Stimulated activated CD8-positive, alpha-beta memory T cell treated with anti-CD3 and anti-CD28 coated beads, Interleukin-15, amount 100 ng/mL, for 4 hours (primary cell): ENCODE measurements at places on chromosomes 1 and 21.

GRCh38 chr1:17586172-17586964 is 46.9 kb downstream of the ARHGEF10L start:
- DNase-seq, result no peak

DNA sequence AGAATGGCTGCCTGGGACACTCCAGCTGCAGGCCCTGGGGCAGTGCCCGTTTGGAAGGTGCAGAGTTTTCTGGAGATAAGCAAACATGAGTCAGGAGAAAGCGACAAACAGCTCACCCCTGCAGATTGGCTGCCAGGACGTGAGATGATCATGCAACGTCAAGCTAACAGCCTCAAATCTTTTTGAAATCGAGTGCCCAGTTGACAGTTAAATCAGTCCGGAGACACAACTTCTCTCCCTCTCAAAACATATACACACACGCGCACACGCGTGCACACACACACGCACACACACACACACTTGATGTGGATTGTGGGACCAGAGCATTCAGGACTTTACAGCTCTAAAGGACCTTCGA is 49.4 kb downstream of the TENT5C start:
- no peak for DNase-seq

GRCh38 chr1:94590203-94591137 is 48.9 kb upstream of the F3 start:
- no peak for DNase-seq

DNA sequence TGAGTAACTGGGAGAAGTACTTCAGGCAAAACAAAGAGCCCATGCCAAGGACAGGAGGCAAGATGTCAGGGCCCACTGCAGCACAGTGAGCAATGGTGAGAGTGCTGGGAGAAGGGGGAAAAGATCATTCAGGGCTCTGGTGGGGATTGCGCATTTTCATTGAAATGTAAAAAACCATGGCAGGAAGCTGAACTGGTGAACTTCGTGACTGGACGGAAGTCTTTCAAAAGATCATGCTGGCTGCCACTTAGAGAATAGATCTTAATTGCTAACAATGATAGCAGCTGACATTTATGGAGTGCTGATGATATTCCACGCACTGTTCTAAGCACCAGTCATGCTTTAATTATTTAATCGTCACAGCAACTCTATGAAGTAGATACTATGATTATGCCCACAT is 107.0 kb downstream of the TGFBR3 start:
- no peak for DNase-seq

GRCh38 chr1:57843760-57844159 is 419.9 kb upstream of the DAB1 start:
- no peak for DNase-seq

DNA sequence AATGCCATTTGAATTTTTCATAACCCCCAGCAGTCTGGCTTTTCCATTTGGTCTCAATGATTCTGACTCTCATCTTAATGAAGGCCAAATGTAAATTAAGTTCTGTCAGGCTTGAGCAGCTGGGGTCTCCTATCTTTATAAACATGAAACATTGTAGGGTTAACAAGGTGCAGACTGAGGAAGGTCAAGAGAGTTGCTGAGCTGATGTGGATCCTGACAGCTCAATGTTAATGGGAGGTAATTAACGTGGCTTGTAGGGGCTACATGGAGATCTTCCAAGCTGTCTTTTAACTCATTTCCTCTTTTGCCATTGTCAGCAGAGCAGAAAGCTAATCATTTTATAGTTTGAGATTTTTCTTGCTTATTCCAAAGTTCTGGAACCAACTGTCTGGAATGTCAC is 55.2 kb downstream of the FGGY start:
- DNase-seq, result no peak

- no peak for DNase-seq
Observed at GRCh38 chr1:161972828-161973227, 50.8 kb downstream of the OLFML2B start.

- DNase-seq, result no peak
Observed at GRCh38 chr1:161190962-161191521, 7.8 kb downstream of the ADAMTS4 start.

GRCh38 chr1:67980028-67980427 is 70.4 kb downstream of the DIRAS3 start:
- no peak for DNase-seq

GRCh38 chr1:154972517-154973343 is 1.8 kb upstream of the CKS1B start:
- no peak for DNase-seq

DNA sequence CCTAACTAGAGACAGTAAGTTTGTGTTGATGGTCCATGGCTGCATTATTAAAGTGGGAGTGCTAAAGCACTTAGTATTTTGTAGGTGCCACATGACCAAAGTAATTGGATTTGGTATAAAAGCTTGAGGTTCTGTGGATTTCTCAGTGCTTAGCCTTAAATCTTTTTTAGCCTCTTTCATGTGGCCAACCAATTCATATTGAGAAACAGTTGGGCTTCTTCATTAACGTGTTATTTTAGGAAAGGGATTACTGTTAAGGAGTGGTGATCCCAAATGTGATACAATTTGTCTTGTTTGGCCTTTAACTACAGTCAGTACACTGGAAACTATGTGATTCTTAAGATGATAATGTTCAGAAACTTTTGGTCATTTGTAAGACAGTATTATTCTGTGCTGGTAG is 25.5 kb downstream of the MAN1A2 start:
- DNase-seq, result no peak

DNA sequence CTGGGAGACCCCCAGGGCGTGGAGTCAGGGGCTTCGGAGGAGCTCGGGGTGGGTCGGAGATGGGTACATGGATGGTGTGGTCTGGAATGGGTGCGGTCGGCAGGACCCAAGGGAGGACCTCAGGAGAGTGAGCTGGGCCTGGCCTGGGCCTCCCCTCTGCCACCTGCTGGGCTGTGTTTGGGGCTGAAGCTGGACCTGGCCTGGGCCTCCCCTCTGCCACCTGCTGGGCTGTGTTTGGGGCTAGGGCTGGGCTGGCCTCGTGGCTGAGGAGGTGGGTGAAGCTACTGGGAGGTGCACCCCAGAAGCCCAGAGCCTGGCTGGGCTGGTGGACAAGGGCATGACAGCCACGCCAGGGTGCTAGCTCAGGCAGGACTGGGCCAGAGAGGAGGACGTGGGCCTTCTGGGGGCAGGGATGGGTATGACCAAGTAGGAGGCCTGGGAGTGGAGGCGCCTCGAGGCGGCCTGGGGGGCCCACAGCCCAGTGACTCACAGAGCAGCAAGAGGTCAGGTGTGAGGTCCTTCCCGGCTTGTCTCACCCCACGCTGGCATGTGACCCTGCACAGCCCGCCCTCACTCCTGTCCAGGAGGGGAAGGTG is 14.5 kb downstream of the SAMD11 start:
- DNase-seq, result no peak

DNA sequence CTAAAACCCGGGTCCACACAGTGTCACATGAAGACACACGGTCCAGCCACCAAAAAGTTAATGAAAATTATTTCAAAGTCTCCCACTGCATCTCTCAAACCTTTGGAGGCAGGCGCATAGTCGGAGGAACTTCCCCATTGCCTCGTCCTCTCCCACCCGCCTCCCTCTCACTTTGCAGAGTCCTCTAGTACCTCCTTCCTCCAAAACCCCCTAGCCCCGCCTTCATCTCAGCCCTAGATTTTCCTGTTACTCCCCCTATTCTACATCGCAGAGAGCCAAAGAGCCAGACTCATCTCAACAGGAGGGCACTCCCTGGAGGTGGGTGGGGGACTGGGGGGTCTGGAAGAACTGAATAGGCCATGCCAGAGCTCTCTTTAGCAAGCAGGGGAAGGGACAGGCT is 79.3 kb downstream of the DISP3 start:
- no peak for DNase-seq

DNA sequence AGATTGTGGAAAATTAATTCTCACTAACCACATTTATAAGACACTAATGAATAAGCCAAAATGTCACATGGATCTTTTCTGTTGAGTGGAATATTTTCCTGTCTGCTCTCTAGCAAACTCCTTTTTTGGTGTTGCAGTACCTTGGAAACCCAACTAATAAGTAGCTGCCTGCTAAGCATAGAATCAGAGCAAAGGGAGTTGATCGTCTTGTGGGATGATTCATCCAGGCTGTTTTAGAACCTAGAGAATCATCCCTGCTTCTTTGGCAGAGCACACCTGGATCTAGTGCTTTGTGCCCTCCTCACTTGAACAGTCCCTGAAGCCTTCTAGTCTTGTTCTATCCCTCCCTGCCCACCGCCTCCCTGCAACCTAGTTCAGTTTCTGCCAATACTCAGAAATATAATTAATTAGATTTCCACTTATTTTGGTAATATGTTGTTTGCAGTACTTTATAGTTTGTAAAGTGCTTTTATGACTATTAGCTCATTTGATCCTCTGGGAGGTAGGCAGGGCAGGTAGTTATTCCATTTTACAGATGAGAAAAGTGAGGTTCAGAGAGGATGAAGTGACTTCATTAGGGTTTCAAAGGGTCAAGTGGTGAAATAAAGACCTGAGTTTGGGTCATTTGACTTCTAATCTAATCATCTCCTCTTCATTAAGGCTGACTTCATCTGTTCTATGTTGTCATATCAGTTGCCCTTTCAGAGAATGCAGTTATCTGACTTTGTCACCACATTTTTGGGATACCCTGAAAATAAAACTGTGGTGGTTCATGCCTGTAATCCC is 2.5 kb downstream of the AGO4 start:
- DNase-seq, result no peak

GRCh38 chr1:89999628-90000027 is 4.7 kb downstream of the ZNF326 start:
- DNase-seq, result no peak

GRCh38 chr1:79667848-79668696 is 661.5 kb upstream of the ADGRL4 start:
- no peak for DNase-seq

DNA sequence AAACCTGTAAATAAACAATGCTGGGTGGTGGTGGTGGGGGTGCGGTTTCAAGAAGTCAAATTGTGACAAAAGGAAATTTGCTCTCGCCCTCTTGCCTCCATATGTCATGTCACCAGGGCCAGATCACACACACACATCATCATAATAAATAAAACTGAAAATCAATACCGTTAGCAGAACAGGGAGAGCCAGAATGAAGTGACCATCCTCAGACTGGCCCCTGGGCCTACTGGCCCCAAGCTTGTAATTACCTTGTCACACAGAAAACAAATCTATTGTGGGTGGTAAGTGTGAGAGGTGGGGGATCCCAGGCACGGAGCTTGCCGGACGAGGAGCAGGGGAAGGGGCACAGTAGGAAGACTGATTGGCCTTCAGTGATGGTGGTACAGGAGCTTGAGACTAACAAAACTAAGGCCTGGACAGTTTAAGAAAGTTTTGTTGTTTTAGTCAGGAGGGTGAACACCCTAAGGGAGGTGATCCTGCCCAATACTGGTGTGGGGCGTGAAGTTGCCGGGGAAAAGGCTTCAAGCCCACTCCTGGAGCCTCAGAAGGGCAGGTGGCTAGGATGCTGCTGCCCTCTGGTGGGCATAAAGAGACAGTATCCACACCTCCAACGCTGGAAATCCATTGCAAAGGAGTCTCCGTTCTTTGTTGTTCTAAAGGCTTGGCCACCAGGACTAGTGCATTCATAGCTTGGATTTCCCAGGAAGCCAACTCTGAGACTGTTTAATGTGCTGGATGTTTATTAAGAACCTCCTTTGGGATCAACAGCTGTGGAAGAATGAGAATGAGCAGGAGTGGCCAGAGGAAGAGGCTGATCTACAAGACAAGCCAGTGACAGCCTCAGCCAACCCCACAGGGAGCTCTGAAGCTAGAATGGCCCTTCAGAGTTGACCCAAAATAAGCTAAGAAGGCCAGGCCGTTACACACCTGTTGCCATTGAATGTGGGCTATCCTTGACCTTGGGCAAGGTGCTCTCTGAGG is 8.1 kb upstream of the C1orf216 start:
- no peak for DNase-seq

DNA sequence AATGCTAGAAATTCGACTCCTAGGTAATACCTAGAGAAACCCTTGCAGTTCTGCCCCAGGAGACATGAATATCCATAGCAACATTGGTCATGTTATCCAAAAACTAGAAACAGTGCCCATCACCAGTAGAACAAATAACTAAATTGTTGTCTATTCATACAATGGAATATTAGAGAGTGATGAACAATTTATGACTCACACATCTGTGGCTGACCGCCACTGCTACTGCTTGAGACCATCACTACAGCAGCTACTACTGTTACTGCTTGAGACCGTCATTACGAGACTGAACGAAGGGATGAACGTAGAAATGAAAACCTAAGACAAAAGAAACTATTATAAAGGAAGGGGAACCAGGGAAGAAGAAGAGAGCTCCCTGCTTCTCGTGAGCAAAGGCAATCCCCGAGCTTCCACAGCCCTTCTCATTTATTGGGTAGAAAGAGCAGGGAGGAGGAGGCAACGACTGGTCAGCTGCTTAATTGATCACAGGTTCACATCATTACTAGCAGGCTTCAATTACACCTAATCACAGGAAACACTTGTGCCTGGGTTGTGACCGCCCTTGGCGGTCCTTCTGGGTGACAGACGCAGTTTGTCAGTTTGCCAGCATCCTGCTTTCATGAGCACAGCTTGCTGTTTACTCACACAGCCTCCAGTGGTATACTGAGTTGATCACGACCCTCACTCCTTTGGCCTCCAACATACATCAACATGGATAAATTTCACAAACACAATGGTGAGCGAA is 14.1 kb upstream of the PADI4 start:
- DNase-seq, result no peak

GRCh38 chr1:227577500-227577899 is 14.1 kb downstream of the ZNF678 start:
- DNase-seq, result no peak

DNA sequence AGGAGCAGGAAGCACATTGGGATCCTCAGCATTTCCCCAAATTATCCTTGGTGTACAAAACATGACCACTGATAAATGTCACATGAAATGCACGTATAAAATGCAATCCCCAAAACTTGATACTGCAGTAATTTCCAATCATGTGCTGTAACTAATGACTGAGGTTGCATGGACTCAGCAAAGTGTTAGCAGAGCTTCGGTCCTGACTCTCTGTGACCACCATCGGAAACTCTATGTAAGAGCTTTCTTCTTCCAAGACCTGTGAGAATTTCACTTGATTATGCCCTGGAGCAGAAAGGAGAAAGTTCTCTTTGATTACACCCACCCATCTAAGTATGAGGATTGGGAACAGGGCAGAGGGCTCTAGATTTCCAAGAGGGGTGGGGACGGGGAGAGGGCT is 908 bp downstream of the CD53 start:
- DNase-seq, result no peak

DNA sequence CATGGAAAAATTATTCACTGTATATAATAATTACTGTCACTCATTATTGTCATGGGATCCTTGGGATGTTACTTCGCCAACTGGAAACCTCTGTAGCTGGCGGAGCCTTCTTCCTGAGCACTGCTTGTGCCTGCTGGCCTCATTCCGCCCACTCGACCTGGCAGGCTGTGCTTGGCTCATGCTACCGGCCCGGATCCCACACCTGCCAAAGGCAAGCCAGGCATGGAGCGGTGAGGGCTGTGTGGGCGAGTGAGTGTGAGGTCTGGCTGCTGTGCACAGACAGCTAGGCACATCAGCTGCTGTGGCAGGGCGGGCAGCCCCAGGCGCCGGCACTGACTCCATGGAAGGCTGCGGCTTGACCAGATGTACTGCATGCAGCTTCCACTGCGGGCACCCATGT is 78.4 kb downstream of the DISP1 start:
- no peak for DNase-seq
